ENCODE measurements at places on chromosomes 3 and 15.

GRCh38 chr3:58163234-58163633, 47.5 kb downstream of the DNASE1L3 start:
- no peak for DNase-seq

DNA sequence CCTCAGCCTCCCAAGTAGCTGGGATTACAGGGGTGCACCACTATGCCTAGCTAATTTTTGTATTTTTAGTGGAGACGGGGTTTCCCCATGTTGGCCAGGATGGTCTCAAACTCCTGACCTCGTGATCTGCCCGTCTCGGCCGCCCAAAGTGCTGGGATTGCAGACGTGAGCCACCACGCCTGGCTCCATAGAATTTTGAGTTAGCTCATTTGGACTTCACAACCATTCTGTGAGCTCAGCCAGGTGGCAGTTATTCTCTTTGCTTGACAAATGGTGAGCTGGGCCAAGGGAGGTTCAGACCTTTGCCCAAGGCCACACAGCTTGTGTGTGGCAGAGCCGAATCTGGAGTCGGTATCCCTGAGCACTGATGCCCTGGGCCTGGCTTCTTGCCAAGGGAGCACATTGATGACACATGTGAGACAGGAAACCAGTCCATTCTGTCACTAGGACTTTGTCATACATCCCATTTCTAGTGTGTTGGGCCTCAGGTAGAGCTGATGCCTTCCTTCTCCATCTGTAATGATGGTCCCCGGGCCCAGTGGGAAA, 17.6 kb downstream of the PODXL2 start:
- no peak for DNase-seq

DNA sequence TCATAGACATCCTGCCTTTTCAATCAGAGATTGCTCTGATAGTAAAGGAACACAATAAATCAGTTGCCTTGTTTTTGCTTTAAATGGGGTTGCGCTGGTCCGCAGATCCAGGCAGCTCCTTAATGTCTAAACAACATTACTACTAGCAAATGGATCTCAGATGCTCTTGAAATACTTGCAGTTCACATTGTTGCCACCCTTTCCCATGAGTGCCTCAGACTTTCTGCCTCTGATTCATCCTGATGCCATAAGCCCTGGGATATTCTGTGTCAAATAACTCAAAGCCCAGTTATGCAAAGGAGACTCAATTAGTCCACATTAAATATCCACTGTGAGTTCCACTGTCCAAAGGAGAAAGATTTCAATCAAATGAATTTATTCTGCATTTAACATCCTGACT, 196.7 kb downstream of the PLCH1 start:
- DNase-seq, result no peak

DNA sequence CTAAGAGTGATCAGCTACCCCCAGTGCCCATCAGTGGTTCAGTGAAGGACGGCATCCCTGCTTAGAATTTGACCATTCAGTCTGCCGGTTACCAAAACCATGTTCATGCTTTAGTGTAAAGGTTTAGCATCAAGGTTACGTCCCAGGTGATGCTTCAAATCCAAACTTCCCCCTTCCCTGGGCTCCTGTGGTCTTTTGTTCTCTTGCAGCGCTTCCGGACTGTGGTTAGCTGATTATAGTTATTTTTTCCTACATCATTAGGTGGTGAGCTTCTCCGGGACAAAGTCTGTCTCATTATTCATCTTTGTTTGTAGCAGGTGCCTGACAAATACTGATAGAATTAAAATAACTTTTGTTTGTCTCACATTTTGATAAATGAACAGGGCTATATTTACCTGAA, 28.3 kb upstream of the MYZAP start:
- no peak for DNase-seq

- no peak for DNase-seq
Observed at GRCh38 chr15:63082366-63082765, 39.3 kb upstream of the LACTB start.

- no peak for DNase-seq
Observed at GRCh38 chr3:10470120-10471053, 35.0 kb downstream of the ATP2B2 start.

- DNase-seq, result no peak
Observed at GRCh38 chr3:112778353-112778948, 68.2 kb downstream of the CD200R1L start.

DNA sequence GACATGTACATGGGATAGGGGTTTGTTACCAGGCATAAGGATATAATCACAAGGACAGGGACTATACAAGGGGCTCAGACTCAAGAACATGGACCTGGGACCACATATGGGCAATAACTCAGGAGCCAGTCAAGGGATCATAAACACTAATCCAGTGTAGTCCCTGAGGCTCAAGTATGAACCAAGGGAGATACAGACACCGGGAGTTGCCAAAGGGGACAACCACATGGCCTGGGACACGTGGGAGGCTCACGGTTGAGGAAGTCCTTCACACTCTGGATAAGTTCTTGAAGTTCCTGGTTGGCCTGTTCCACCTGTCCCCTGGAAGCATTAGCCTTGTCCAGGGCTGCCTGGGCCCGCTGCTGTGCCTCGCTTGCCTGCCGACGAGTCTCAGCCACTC, 1.8 kb upstream of the USP19 start:
- DNase-seq, result no peak

DNA sequence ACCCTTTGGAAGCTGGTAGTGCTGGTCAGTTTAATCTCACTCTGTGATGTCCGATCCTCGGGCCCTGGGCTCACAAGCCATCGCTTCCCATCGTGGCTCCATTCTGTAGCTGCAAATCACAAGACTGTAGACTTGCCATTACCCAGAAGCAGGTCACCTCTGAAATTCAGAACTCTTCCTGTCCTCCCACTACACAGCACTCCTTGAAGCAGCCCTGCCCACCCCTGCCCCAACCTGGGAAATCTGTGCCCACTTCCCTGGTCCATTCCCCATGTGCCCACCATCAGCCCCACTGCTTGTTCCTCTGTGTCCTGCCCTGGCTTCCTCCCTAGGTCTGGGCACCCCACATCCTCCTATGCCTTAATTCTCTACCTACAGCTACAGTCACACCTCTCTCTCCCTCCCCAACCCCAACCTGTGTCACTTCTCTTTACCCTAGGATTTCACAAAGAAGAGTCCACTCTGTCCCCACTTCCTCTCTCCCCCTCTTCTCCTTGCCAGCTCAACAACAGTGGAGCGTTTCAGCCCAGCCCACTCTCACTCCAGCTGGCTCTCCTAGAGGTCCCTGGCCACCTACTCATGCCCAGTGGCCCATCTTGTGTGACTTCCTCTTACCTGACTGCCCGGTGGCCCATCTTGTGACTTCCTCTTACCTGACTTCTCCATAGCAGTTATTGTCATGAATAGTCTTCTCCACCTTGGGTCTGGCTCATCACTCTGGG, 8.3 kb downstream of the ZNF710 start:
- no peak for DNase-seq

- no peak for DNase-seq
Observed at GRCh38 chr15:101486696-101487459, 2.6 kb downstream of the PCSK6 start.

- DNase-seq, result no peak
Observed at GRCh38 chr15:66982816-66983215, 82.6 kb upstream of the SMAD3 start.

- no peak for DNase-seq
Observed at GRCh38 chr3:171193693-171194092, 167.2 kb upstream of the SLC2A2 start.

DNA sequence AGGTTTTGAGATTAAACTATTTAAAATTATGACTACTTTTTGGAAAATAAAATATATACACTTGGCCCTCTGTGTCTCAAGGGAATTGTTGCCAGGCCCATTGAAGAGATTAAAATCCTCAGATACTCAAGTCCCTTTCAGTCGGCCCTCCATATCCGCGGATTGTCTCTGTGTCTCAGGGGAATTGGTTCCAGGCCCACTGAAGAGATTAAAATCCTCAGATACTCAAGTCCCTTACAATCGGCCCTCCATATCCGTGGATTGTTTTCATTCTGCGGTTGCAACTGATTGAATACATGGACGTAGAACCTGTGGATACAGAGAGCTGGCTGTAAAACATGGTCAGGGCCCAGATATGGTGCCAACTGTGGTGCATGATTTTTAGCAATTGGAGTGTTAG, 15.7 kb upstream of the LRCH3 start:
- no peak for DNase-seq

DNA sequence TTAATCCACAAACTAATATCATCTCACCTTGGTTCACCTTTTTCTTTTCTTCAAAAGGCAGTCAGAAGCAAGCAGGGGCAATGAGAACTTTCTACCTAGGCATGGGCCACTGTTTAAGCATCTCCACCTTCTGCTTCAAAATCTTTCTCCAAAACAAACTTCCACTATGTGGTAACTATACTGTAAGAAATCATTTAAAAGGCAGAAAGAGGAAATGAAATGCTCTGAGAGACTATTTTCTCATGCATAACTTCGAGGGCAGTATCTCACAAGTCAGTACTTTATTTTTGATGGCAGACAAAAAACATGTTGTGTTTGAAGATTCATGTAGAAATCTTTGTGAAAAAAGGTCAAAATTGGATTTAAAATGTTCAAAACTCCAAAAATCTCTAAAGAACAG, 419.7 kb downstream of the ZBTB20 start:
- no peak for DNase-seq

- DNase-seq, result peak; percentile 67
Observed at GRCh38 chr3:48989796-48990635, at the start of gene P4HTM. Gene P4HTM, plus strand, starts transcription at chr3:48990241. Its CDS starts 16 bp downstream, at chr3:48990257.

DNA sequence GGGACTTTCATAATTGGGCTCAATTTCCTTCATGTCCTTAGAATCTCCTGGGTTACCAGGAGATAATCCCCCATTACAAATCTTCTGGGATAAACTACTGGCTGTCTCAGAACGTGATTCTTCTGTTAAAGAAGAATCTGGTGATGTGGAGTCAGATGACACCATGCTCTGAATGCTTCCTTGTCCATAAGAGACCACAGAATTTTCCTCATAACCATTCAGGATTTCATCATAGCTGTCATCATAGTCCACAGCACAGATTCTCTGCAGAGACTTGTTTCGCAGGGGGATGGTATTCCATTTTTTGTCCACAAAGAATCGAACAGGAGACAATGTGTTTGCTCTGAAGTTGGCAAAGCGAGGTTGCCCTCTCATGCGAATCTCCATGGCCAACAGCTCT, 109.8 kb upstream of the TSPAN3 start:
- DNase-seq, result no peak

- DNase-seq, result no peak
Observed at GRCh38 chr3:127821394-127821793, 921 bp downstream of the MGLL start.

GRCh38 chr15:35252351-35252865, 167.3 kb upstream of the NANOGP8 start:
- no peak for DNase-seq

- peak; percentile 19 for DNase-seq
Observed at GRCh38 chr3:158539414-158540014, 31.5 kb upstream of the MLF1 start.

- no peak for DNase-seq
Observed at GRCh38 chr3:83948771-83949170, 1010.0 kb upstream of the CADM2 start.

GRCh38 chr15:85474700-85475316, 94.4 kb downstream of the AKAP13 start:
- DNase-seq, result no peak

GRCh38 chr15:93779341-93779740, 452.0 kb upstream of the MCTP2 start:
- DNase-seq, result no peak

GRCh38 chr3:149415484-149415883, 38.0 kb upstream of the TM4SF1 start:
- no peak for DNase-seq

Measured in activated CD4-positive, alpha-beta T cell treated with anti-CD3 and anti-CD28 coated beads for 24 hours (primary cell).